ENCODE measurements at places on chromosomes 4 and X. TPM values are rescaled to one million over a fixed set of nuclear protein-coding genes. Genes with fewer than 3 reads are reported as not detected.

Gene ZNF732
- 2.4 TPM for total RNA-seq

Gene CSAG3
- not detected for total RNA-seq

Gene AMTN
- not detected for total RNA-seq

Gene TGIF2LX
- total RNA-seq: not detected

Gene RHOXF2B
- total RNA-seq: not detected

Gene CXCL1
- total RNA-seq: 1.2 TPM

Gene CYLC1
- total RNA-seq: not detected

Gene PABPC5
- total RNA-seq: 11.0 TPM

Gene DCHS2
- 12.2 TPM for total RNA-seq

Gene LAP3
- 35.3 TPM for total RNA-seq

Gene AMBN
- not detected for total RNA-seq

Gene PLK4
- total RNA-seq: 20.9 TPM

Gene FRAS1
- total RNA-seq: 28.4 TPM

Gene DGAT2L6
- not detected for total RNA-seq

Gene GCNA
- total RNA-seq: 4.5 TPM

Gene UGT2B15
- not detected for total RNA-seq

Gene RHOXF2
- not detected for total RNA-seq

Gene LDB2
- total RNA-seq: 34.9 TPM

Gene HTN3
- total RNA-seq: not detected

Gene PAGE2
- not detected for total RNA-seq

Gene CYBB
- total RNA-seq: 10.3 TPM

Gene RENBP
- 2.6 TPM for total RNA-seq

Gene RFC1
- 45.5 TPM for total RNA-seq

Gene FABP2
- total RNA-seq: not detected

Gene MAGEA10
- total RNA-seq: not detected

Gene RBMXL3
- not detected for total RNA-seq

Gene TCEAL9
- total RNA-seq: 26.5 TPM

Gene TBX22
- 0.18 TPM for total RNA-seq

Gene NPY5R
- 4.5 TPM for total RNA-seq
